Fibroblast of gingiva (primary cell): ENCODE measurements at places on chromosomes 4 and X.

- no peak for DNase-seq
Measured at GRCh38 chr4:28250646-28251045, 1390.0 kb downstream of the STIM2 start.

DNA sequence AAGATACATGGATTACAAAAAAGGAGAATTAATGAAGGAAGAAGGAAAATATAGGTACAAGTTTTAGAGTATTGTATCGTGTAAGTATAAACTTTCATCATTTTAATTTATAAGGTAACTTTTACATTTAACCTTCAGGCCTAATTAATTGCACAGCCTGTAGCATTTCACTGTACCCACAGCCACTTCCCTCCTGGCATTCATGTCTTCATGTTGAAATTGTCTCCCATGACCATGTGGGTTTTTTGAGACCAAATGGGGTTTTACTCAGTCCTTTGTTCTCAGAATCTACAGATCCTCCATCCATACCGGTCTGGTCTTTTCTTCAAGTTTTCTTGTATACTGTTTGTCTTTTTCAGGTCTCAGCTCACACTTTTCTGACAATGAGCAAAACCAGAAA lies 194.3 kb upstream of the CLNK start:
- DNase-seq: no peak

- no peak for DNase-seq
Measured at GRCh38 chr4:71296945-71297344, 41.9 kb upstream of the SLC4A4 start.

DNA sequence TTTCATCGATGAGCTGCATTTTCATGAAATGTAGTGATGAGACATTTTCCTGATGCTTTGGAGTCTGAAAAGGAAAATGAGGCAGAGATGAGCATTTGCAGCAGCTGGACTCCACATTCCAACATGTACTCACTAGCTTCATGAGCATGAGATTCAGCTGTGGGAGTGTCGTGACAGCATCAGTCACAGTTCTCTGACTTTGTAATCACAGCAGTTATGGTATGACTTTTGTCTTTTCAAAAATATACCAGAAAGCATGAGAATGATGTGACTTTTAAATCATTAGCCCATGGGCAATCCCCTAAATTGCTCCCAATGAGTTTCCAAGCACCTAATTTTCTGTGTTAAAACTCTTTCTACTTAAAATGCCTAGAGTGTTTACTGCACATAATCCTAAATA lies 18.3 kb upstream of the MSL3 start:
- DNase-seq: no peak

DNA sequence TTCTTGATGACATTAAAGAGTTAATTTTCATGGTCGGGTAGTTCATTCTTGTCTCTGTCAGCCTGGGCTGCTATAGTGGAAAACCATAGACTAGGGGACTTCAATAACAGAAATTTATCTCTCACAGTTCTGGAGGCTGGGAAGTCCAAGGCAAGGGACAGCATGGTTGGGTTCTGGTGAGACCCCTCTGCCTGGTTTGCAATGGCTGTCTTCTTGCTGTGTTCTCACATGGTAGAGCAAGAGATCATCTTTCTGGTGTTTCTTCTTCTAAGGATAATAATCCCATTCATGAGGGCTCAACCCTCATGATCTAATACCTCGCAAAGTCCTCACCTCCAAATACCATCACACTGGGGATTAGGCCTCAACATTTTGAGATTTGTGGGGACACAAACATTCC lies 50.1 kb downstream of the RHOH start:
- DNase-seq: no peak

DNA sequence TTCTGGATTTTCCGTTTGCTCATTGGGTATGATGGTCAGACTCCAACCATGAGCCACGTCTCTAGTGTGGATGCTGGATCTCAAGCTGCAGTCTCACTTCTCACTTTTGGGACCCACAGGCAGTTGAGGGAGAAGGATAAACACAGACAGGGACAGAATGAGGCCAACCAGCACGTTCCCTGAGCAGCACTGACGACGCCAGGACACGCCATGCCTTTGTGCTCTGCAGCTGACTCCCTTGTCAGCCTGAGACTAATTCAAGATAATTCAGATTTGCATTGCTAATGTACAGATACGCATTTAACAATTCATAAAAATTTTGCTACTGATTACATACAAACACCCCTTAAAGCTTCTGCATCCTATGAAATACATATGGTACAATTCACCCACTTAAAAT lies 106.5 kb downstream of the FAM193A start:
- no peak for DNase-seq

DNA sequence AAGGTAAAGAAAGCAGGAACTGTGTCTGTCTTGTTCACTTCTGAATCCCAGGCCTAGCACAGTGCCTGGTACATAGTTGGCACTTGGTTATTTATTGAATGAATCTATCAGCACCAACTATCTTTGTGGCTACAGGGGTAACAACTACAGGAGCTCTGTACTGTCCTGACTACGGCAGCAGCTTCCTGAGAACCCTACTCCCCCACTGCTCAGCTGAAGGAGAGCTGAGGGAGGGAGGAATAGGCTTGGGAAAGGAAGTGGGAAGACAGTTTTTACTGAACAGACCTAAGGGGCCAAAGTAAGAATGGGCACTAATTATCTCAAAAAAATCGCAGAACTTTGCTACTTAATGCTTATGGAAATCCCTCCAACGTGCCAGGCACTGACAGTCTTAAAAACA lies 156.1 kb upstream of the RAPGEF2 start:
- DNase-seq: no peak

- no peak for DNase-seq
Measured at GRCh38 chr4:106034751-106035150, 139.5 kb downstream of the NPNT start.

DNA sequence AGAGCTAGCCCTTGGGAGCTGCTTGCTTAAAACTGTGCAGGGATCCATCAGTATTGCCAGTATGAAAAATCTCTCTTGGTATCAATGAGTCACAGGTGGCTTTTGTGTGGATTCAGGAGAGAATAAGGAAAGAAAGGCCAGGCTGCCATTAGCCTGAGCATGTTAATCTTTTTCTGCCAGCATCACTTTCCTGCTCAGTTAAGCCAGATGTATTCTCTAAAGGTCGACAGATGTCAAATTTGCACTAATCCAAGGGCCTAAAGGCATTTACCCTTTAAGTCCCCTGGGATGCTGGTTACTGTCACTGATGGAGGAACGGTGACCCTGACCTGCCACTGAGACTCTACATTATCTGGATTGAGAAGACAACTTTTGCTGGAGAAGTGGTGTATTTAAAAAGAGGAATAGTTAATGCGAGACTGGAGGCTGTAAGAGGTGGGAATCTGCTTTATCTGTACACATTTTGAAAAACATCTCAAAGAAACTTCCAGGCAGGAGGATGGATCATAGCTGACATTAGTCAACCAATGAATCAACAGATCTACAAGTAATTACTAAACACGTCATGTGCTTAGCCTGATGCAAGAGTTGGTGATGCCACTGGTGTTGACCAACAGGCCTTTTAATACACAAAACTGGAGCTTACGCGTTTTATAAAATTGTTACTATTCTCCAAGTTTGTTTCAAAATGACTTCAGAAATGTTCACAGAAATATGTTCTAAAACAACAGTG lies 241.4 kb upstream of the ANXA3 start:
- peak; percentile 54 for DNase-seq

DNA sequence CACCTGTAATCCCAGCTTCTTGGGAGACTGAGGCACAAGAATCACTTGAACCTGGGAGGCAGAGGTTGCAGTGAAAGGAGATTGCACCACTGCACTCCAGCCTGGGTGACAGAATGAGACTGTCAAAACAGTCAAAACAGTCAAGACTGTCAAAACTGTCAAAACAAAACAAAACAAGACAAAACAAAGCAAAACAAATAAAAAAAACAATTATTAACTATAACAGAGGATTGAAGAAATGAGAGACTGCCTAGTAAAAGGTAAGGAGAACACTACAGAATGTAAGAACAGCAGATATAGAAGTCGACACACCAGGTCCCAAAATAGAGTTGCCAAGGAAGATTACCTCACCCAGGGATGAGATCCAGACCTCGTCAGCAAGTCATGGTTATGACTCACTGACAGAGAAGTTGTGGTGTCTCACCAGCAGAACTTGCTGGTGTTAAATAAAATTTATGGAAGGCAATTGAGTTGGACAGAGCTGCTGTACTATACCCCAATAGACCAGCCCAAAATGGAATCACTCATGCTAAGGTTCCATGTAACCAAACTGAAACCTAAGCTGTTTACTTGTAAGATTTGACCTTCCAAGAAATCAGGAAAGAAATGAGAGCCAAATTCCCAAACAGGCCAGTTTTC lies 32.1 kb upstream of the GK start:
- peak; percentile 78 for DNase-seq

DNA sequence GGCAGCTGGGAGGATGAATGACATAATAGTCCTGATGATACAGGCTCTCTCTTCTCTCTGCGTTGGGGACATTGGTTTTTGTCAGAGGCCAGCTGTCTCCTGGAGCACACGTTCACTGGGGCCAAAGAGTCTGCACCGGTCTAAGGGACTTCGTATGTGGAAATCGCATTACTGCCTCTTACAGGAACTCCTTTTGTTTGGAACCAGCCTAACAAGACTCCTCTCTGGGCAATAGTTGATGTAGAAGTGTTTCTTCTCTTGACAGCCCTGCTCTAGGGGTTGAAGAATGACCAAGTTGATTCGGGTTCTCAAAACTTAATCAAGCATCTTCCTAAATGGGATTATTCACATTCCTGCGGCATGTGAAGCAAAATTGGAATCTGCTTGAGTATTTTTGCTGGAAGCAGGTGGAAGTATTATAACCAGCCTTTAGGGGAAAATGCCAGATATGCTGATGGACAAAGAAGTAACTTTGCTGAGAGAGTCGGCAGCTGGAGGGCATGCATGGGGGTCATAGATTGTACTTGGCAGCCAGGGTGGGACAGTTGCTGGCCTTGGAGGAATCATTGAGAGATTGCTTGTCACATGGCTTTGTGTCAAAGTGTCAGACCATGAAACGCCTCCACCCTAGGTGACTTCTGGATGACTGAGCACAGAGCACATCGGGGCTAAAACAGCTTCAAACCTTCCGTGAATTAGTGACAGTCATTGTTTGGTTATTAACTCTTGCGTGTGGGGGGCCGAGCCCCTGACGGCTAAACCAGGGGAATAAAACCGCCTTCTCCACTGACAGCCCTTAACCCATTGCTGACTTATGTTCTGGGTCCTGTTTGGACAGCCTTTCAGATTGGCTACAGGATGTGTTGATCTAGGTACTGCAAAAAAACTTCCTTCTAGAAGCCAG lies 34.4 kb upstream of the SLC34A2 start:
- no peak for DNase-seq

- DNase-seq: no peak
Measured at GRCh38 chr4:147461161-147461560, 19.7 kb upstream of the EDNRA start.

- no peak for DNase-seq
Measured at GRCh38 chr4:38128478-38129459, 168.6 kb downstream of the PTTG2 start.

DNA sequence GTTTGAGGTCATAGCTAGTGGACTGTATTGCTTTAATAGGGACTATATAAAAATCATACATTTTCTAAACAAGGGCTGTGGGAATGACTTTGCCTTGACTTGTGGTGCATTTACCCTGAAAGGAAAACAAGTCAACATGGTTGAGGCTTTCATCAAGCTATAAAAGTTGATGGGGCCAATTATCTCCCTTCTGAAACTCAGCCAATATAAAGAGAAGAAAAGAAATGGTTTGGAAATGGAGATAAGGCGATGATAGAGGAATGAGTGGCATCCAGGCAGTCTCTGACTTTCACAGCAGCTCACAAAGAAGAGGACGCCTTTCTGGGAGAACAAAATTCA lies 118.7 kb downstream of the SMARCA1 start:
- DNase-seq: no peak

DNA sequence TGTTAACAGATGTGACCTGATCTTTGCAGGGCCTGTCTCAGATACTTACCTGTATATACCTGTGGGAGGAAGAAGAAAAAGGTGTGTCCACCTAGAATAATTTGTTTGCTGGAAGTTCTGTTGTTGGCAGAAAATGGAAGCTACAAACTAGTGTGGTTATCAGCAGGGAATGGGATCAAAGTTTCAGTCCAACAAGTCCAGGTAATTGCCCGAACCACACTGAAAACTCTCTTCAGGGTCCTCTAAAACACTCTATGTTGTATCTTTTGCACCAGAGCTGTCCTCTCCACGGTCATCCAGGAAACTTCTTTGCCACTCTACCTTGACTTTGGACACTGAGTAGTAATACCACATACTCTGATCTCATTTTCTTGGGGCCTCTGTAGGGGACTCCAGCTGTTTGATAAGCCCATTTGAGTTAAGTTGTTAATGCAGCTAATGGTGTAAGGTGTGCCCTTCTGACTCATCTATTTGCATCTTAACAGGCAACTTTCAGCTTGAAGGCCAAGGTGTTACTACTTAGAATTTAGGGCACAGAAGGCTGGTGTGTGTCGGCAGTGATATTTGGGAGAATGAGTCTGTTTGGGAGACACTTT lies 38.7 kb upstream of the GATB start:
- DNase-seq: no peak

- DNase-seq: no peak
Measured at GRCh38 chrX:31461266-31461665, 389.4 kb upstream of the FTHL17 start.
